ENCODE measurements at places on chromosomes 2 and 18.

DNA sequence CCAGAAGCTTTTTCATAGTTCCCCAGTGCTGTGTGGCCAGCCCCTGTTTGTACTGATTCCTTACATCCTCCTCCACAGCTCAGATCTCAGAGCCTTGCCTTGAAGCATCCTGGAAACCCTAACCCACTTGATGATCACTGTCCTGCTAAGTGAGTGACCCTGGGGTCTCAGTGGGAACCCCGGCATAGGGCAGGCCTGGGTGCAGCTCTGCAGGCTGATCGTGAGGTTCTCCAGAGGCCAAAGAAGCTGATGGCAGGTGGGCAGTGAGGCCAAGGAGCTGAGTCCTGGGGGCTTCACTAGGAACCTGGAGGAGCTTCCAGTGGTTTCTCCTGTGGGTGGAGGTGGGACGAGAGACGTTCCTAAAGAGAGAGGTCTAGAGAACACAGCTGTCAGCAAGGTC lies 47.4 kb upstream of the BIN1 start:
- no peak for DNase-seq

- no peak for DNase-seq
Measured at GRCh38 chr2:105446501-105446900, 47.6 kb upstream of the FHL2 start.

- DNase-seq: peak; percentile 22
Measured at GRCh38 chr2:26114151-26114550, 58.7 kb upstream of the GAREM2 start.

GRCh38 chr18:47781561-47781960 lies 148.9 kb downstream of the SMAD2 start:
- no peak for DNase-seq

GRCh38 chr2:129205766-129206165 lies 773.7 kb upstream of the RAB6C start:
- no peak for DNase-seq

DNA sequence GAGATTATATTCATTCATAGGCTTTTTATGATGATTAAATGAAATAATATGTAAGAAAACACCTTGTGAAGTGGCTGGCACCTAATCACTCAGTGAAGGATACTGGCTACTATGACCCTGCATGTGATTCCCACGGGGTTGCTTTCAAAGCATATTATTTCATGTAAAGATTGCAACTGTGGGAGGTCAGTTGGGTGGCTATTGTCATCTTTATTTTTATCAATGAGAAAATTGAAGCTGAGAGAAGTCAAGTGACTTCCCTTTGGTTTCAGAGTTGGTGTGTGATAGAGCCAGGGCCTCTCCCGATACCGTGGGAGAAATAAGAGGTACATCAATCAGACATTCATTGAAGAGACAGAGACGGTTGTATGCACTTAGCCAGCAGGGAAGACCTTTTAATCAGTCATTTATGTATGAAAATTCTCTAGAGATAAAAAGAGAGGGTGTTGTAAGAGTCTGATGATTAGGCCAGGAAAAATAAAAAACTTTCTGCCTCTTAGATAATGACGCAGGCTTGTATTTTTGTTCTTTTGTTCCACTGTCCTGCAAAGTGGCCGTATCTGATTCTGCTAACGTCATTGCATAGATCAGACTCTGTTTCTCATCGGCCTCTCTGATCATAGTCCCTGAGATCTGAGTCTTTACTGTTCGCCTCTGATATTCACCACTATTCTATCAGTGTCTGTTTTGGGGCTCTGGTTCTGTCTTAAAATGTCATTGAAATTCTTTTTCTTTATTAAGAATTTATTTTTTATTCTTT lies 50.5 kb downstream of the QPCT start:
- no peak for DNase-seq

DNA sequence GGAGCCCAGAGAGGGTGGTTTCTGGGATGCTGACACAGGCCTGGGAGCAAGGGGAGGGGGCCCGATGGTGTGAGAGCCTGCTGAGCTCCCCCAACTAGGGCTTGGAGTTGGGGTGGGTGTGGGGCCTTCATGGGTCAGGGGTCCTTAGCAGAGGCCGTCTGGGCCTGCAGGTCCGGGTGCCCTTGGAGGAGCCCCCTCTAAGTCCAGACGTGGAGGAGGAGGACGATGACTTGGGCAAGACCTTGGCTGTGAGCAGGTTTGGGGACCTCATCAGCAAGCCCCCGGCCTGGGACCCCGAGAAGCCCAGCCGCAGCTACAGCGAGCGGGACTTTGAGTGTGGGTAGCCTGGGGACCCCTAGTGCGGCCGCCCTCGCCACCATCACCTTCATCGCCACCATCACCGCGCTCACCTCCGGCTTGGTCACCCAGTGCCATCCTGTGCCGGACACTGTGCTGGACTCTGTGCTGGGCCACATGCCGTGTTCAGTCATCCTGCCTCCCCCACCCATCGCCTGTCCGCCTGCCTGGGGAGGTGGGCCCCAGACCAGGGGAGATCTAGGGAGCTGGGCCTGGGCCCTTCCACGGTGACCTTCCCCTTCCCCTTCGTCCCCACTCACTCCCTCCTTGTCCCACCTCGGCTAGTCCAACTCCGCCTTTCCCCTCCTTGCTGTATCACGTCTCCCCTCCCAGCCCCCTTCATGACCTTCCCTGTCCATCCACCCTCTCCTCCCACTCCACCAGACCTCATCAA lies 980 bp downstream of the SLC4A3 start:
- DNase-seq: no peak

GRCh38 chr18:28523758-28524475 lies 347.0 kb upstream of the CDH2 start:
- DNase-seq: no peak

- no peak for DNase-seq
Measured at GRCh38 chr18:58993260-58993659, 128.6 kb downstream of the ZNF532 start.

DNA sequence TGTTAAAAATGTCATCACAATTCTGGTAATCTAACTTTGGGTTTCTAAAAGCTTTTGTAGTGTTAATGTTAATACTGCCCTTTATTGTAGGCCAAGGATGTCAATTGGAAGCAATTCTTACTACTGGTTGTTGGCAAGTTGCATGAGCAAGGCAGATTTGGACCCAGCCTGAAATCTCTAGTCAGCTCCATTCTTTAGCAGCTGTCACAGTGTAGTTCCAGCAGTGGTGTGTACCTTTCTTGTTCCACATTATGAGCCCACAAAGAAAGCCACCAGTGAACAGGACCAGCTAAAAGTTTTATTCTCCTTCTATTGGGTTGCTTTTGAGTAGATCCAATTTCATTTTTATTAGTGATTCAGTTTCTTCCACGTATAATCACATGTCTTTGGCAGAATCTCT lies 133.8 kb downstream of the CAMKMT start:
- DNase-seq: no peak

DNA sequence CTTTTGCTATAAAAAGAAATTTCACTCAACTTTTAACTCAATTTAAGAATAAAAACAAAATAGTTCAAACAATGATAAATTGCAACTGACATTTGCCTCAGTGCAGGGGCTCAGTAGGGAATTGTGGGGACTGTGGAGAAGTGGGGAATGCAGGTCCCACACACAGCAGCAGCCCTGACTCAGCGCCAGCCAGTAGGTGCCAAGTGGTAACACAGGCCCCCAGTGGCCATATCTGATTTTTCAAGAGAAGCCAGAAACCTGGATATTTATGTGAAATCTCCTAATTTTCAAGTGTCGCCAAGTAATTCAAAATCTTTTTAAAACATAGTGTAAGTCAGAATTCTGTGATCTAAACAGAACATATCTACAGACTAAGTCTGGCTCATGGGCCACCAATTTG lies 186.3 kb downstream of the EN1 start:
- DNase-seq: no peak

- DNase-seq: no peak
Measured at GRCh38 chr2:19100570-19100969, 257.9 kb downstream of the OSR1 start.

- no peak for DNase-seq
Measured at GRCh38 chr2:26387189-26387588, 14.5 kb upstream of the DRC1 start.

DNA sequence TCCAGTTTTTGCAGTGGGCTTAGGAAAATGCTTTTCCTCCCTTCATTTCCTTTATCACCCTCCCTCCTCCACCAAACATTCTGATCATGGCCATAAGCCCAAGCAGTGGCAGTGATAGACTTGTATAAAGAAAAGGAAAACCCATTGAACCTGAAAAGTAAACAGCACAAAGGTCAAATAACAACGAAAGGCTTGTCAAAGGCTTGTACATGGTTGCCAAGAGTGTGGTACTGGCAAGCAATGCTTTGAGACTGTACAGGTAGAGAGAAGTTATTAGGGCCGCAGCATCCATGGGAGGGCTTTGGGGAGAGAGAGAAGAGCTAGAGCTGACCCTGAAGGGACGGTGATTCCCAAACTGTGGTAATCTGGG lies 2.1 kb upstream of the VWA3B start:
- no peak for DNase-seq

- peak; percentile 48 for DNase-seq
Measured at GRCh38 chr2:105798595-105798994, 53.9 kb downstream of the NCK2 start.

GRCh38 chr2:171610824-171611223 lies 76.4 kb upstream of the DYNC1I2 start:
- no peak for DNase-seq

DNA sequence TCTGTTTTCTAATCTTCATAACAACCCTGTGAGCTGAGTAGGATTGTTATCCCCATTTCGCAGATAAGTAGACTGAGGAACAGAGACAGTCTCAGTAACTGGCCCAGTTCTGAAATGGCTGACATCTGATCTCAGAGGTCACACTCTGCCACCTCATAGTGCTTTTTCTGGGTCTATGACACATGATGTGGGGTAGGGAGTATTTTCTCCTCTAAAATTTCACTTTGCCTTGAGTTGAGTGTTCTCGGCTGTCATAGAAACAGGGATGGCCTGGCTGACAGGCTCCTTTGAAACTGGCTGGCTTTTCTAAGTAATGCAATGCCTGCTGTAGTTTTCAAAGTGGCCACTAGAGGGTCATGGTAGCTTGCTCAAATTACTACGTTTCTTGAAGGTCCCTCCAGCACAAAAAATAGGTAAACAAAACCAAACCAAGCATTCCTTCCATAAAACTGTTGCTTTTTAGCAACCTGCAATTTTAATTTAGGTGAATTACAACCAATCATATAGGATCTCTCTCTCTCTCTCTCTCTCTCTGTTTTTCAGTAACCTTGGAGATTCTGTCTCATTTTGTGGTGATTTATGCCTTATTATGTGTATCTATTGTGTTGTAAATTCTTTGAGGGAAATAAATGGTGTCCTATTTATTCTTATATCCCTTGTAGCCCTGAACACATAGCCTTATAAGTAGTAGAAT lies 84.2 kb upstream of the TTN start:
- DNase-seq: peak; percentile 83

DNA sequence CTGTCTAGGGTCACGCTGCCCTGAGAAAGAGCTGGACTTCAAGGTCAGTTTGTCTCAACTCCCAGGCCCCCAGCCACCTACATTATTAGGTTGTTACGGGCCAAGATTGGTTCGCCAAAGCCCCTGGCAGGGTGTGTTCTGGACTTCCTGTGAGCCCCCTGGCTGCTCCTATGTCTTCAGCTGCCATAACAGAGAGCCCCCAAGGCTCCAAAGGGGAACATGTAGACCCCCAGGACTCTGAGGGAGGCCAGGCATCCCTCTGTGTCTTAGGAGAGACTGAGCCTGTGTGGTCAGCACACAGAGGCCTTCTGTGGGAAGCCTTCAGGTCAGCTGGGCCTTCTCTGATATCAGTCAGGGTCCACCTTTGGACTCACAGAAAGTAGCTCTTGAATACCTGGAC lies 58.3 kb downstream of the INHBB start:
- no peak for DNase-seq

DNA sequence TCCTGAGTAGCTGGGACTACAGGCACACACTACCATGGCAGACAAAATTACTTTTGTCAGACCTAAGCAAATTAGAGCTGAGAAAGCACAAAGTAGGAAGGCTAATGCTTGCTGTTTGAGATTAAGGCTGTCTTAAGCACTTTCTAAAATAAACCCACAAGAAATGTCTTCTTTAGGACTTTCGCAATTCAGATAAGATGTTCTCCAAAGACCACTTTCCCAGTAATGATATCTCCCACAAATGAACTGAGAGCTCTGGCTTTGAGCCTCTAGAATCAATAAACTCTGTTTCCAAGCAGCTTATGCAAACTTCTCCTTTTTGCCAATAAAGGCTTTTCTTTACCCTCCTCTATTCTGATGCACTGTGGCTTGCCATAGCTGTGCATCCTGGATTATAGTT lies 32.0 kb upstream of the GALNT1 start:
- peak; percentile 16 for DNase-seq

GRCh38 chr2:177077778-177078177 lies 134.8 kb upstream of the HNRNPA3 start:
- DNase-seq: no peak

All from hematopoietic multipotent progenitor cell treated with erythropoietin and hydrocortisone succinate and interleukin-3 and kit ligand, for 6 days (in vitro differentiated cells).